ENCODE measurements at places on chromosomes 4 and X.

GRCh38 chr4:40594261-40595178 is 35.1 kb downstream of the RBM47 start:
- no peak for DNase-seq

DNA sequence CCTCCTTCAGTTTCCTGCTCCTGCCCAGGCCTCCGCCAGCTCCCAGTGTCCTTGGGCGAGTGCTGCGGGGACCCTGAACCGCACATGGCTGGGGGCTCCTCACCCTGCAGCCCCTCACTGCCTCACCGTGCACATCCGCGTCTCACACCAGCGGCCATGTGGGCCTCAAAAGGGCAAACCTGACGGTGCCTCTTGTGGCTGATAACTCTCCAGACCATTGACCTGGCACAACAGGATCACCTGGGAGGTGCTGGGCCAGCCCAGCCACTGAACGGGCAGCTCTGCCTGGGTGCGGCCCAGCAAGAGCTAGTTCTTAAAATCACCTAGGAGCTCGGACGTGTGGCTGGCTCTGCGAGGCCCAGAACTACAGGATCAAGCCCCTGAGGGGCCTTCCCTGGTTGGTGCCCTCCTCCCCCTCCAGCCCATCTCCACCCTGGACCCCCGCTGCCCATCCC is 4.1 kb upstream of the S100P start:
- DNase-seq = no peak

GRCh38 chr4:92060333-92060732 is 243.4 kb upstream of the GRID2 start:
- DNase-seq = no peak

DNA sequence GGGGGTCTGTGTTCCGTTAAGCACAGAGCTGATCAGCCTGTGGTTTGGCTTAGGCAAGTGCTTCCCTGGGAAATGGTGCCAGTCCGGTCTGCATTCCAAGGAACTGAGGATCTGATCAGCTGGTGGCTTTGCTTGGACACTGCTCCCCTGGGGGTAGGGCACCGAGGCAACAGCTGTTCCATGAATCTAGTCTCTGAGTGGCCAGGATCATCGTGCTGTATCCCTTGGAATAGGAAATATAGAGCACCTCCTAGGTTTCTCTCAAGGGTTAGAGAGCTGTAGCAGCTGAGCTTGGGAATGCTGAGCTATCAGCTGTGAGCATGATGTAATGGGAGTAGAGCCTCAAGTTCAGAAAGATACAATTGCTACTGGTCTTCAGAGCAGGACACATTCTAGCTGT is 863.9 kb downstream of the RAPGEF2 start:
- DNase-seq = no peak

DNA sequence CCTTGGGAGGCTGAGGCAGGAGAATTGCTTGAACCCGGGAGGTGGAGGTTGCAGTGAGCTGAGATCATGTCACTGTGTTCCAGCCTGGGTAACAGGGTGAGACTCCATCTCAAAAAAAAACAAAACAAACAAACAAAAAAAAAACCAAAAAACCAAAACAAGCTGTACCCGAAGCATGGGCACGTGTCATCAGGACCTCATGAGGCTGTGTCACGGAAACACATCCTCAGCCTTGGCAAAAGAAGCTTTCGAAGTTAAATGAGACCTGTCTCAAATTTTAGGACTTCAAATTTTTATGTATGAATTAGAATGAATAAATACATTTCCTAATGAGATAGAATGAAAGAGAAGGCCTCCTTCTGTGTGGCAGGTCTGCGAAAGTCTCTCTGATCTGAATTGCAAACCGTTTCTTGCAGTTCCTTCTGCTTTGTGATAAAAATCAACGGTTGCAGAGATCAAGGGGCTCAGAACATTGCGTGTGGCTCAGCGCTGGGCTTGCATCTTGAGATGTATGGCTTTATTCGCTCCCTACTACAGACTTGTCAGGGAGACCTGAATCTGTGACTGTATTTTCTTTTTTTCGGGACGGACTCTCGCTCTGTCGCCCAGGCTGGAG is 19.5 kb upstream of the CRLF2 start:
- no peak for DNase-seq

DNA sequence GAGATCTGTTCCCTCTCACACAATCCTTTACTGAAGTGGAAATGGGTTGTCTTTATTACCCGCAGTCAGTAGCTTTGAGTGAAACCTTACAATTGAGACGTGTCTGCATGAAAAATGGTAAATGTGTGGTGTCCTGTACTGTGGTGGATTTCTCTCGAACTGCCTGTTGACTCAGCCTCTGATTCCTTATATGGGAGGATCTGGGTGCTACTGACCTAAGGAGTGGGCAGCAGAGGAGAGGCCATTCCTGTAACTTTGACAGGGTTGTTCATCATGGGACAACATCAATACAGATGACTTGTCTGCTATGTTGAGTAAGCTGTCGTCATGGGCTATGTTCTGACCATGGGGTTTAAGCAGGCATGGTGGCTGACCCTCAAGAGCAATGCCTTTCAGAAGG is 159.6 kb upstream of the WDR1 start:
- no peak for DNase-seq

Data from Right ventricle myocardium inferior (tissue), 1 donor.